ENCODE measurements at places on chromosomes 1 and 21.

- no peak for DNase-seq
Observed at GRCh38 chr21:31753949-31754707, 22.2 kb upstream of the SCAF4 start.

GRCh38 chr1:94865360-94865759 lies 45.2 kb downstream of the SLC44A3 start:
- no peak for DNase-seq

GRCh38 chr21:44653123-44653522 lies 1.3 kb downstream of the KRTAP12-4 start:
- no peak for DNase-seq

DNA sequence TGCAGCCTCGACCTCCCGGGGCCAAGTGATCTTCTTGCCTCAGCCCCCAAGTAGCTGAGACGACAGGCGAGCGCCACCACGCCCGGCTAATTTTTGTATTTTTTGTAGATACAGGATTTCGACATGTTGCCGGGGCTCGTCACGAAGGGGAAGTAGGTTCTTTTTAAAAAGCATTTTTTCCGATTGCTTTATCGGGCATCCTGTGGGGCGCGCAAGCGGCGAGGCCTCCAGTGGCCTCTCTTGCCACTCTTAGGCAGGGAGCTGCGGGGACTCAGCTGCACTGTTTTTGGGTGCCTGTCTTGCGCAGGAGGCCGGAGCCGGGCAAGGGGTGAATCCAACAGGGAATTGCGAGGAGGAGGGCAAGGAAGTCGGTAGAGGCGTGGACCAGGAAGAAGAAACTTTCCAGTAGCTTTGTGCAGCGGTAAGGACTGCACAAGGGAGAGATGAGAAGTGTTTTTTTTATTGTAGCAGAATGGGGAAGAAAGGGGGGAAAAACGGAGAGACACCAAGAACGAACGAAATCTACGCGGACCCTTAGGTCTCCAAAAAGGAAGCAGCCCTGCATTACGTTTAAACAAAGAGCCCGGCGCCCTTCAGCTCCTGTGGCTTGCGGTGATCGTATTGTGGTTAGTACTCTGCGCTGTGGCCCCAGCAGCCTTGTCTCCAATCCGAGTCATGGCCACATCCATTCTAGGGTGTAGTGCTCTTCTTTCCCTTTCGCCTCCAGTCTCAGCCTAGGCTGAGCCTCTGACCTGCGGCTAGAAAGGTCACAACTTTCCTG lies 164.8 kb downstream of the PPIAL4G start:
- peak; percentile 81 for DNase-seq

GRCh38 chr1:76279101-76279748 lies 204.7 kb downstream of the ST6GALNAC3 start:
- DNase-seq, result no peak

DNA sequence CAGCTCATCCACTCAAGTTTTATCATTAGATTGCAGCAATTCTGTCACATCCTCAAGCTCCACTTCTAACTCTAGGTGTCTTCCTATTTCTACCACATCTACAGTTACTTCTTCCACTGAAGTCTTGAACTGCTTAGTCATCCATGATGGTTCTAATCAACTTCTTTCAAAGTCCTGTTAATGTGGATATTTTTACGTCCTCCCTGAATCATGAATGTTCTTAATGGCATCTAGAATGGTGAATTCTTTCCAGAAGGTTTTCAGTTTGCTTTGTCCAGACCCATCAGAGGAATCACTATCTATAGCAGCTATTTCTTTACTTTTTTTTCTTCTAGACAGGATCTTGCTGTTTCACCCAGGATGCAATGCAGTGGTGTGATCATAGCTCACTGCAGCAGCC lies 78.0 kb upstream of the RNPC3 start:
- no peak for DNase-seq

- DNase-seq, result peak; percentile 74
Observed at GRCh38 chr1:228378090-228378872, 28.4 kb downstream of the TRIM11 start.

GRCh38 chr1:221912230-221912629 lies 170.3 kb upstream of the DUSP10 start:
- peak; percentile 34 for DNase-seq

- DNase-seq, result no peak
Observed at GRCh38 chr1:14017531-14017961, 317.6 kb downstream of the PRDM2 start.

- peak; percentile 83 for DNase-seq
Observed at GRCh38 chr1:9628541-9629444, 22.7 kb upstream of the PIK3CD start.

- DNase-seq, result peak; percentile 50
Observed at GRCh38 chr1:228646717-228647522, 88.4 kb upstream of the RHOU start.

- no peak for DNase-seq
Observed at GRCh38 chr21:14559102-14559501, 13.0 kb upstream of the SAMSN1 start.

- DNase-seq, result no peak
Observed at GRCh38 chr1:113605146-113605545, 154.1 kb downstream of the PHTF1 start.

GRCh38 chr1:67731322-67731721 lies 46.3 kb downstream of the GADD45A start:
- DNase-seq, result no peak

- DNase-seq, result no peak
Observed at GRCh38 chr1:150799089-150799488, 9.0 kb downstream of the CTSK start.

DNA sequence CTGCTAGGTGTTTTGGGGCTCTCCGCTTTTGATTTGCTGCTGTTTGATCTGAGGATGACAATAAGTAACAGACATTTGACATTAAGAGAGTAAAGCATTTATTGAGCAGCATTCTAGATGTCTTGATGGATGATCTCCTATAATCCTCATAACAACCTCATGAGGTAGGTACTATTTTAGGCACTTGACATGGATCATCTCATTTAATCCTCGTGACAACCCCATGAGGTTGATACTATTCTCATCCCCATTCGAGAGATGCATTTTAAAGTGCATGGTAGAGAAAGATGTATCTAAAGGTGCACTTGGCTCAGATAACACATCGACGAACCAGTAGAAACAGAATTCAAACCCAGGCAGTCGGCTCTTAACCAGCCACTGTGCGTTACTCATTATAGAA lies 26.6 kb downstream of the TCEA3 start:
- DNase-seq, result no peak

GRCh38 chr1:52189898-52190480 lies 48.1 kb downstream of the ZFYVE9 start:
- no peak for DNase-seq

DNA sequence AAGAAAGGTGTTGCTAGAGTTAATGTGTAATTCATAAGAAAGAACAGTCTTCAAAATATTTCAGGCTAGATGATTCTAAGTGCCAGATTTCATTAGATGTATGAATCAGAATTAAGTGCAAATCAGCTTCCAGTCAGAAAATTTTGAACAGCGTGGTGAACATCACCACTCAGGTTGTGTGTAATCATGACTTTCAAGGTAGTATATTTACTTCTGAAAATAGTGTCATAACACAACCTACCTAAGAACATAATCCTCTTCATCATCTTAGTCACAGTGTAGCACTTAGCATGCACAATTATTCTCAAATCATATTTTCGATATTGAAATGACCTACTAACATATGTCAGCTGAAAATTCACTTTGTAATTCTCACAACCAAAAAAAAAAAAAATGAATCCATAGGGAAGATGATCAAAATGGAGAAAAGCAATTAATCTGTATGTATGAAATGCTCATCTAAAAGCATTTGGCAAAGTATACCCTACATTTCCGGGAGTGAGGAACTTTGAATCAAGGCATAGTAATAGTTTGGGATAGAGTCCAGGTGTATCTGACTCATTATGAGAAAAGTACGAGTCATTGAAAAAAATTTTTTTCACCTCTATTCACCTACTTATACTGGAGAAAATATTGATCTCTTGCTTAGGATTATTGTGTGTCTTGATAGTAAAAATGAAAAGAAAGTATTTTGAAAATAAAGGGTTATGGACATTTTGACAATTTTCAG lies 221.8 kb upstream of the CHRM3 start:
- DNase-seq, result no peak

DNA sequence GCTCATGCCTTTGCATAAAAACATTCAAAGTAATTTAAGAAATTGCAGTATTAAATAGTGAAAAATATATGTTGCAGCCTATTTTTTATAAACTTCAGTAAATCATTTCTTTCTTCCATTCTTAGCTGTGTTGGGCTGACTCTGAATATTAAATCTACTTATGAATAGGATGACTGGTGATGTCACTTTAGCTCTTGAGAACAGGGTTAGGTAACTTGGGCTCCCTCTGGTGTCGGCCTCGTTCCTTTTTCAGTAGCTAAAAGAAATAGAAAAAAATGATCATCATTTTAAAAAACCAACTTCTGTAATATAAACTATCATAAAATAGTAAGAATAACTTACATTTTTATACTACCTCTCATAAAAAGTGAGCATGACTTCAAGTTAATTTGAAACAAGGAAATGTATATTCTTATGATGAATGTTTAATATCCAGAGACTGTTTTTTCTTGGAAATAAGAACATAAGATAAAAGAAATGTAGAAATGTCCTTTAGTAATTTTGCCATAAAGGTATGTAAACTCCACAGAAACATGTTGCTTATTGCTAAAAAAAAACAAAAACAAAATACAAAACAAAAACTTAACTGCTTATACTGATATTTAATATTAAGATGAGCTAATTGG lies 26.8 kb upstream of the NCAM2 start:
- DNase-seq, result peak; percentile 47

GRCh38 chr1:186875896-186876835 lies 47.4 kb downstream of the PLA2G4A start:
- DNase-seq, result no peak
